ENCODE measurements at places on chromosomes 2 and 18.

DNA sequence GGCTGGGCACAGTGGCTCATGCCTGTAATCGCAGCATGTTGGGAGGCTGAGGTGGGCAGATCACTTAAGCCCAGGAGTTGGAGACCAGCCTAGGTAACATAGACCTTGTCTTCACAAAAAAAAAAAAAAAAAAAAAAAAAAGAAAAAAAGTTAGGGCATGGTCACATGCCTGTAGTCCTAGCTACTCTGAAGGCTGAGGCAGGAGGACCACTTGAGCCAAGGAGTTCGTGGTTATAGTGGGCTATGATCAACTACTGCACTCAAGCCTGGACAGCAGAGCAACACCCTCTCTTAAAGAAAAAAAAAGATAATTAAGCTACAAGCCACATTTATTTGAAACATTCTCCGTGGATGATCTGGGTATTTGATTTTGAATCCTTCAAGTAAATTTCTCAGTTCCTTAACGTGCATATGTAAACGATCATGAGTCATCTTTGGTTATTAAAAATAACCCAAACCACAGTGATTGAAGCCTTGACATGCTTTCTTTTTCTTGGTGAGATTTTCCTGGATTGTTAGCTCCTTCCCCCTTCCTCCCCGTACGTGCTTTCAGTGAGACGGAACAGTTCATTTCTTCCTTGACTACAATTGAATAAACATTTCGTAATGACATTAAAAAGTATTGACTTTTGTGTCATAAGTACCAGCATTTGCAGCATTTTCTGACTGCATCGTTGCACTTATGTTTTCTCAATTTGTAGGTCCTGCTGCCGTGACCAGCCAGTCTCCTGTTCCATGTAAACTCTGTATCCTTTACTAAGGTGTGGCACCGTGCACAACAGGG lies 20.3 kb downstream of the RMC1 start:
- no peak for DNase-seq

DNA sequence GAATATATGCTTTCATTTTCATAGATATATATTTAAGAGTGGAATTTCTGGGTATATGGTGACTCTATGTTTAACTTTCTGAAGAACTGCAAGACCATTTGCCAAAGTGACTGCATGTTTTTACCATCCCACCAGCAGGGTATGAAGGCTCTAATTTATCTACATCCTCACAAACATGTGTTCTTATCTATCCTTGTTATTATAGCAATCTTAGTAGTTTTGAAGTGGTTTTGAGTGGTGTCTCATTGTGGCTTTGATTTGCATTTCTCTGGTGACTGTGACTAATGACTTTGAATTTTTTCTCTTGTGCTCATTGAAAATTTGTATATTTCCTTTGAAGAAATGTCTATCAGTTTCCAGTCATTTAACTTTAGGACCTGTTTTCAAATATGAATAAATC lies 310.2 kb upstream of the NRP2 start:
- DNase-seq: no peak

DNA sequence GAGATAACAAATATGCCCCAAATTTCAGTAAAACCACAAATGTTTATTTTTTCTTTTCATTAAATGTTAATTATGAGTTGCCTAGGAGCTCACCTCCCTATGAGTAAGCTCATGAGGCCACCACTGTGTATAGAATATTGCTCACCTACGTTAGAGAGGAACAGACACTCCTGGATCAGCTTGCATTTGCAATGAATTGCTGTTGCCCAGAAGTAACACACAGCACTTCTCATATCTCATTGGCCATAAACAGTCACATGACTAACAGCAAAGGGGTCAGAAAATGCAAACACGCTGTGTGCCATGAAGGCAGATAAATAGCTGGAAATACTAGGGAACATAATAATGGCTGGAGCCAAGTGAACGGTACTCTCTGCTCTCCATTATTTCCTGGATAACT lies 89.0 kb upstream of the GALNT5 start:
- no peak for DNase-seq

DNA sequence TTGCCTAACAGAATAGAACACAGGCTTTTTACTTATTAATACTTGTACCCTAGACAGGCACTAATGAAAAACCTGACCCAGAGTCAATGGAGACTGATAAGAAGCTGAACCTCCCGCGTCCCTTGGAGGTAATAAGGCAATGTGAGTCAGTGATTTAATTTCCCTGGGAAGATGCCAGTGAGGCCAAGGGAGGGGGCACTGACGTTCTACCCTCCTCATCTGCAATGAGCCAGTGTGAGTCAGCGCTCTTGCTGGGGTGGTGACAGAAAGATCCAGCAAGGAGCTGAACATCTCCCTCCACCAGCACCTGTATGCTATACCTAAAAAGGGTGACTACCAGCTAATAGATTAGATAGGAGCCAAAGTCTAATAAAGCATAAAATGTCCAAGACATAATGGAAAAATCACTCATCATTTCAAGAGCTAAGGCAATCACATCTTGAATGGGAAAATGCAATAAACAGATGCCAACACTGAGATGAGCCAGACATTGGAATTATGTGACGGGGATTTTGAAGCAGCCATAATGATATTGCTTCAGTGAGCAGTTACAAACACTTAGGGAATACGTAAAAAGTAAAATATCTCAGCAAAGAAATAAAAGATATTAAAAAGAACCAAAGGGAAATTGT lies 116.9 kb downstream of the TPGS2 start:
- no peak for DNase-seq

- no peak for DNase-seq
Observed at GRCh38 chr18:78659748-78660147, 319.9 kb upstream of the SALL3 start.

DNA sequence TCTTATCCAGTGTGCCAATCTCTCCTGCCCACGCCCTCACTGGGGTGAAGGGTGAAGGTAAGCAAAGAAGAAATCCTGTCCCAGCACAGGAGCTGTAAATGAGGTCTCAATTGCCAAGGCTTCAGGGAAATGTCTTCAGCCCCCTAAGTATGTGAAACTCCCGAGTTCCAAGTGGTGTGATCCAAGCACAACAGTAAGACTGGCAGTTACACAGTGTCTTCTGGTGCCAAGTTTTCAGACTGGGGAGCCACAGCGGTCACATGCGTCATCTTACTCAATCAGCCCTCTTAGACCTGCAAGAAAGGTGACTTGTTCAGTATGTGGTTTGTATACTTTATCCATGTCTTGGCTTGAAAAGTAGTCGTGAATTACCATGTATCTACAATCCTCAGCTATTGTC lies 55.0 kb upstream of the SPRED2 start:
- DNase-seq: no peak

GRCh38 chr2:43759195-43759594 lies 14.6 kb upstream of the DYNC2LI1 start:
- DNase-seq: no peak

DNA sequence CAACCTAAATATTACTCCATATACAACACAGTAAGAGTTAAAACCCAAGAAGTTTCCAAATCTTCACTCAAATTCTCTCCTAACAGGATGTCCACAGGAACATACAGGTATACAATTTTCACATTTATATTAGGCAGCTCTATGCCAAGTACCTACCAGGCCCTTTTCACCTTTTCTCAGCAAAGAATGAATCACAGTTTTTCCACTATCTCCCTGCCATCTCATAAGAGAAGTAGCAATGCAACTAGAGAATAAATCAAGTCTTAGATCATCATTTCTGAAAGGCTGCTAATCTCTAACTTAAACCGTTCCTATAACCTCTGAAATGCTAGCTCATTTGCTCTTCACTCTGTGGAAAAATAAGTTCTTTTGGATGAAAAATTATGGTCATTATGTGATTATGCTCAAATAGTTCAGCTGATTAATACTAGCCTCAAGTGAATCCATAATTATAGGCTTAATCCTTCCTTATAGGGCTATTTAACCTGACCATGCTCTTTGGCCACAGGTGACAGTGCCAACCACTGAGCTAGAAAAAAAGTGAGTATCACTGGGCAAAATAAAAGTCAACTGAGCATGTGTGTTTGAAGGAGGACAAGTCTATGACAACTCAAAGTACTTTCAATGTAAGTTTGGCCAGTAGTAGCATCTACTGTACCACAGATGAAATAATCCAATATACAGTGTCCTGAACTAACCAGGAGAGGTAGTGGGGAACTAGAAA lies 79.7 kb downstream of the COBLL1 start:
- DNase-seq: no peak

GRCh38 chr2:64492272-64492671 lies 31.9 kb upstream of the AFTPH start:
- DNase-seq: no peak

GRCh38 chr2:74181739-74182138 lies 3.1 kb upstream of the MOB1A start:
- DNase-seq: no peak

- no peak for DNase-seq
Observed at GRCh38 chr2:234273887-234274584, 222.8 kb downstream of the ARL4C start.

DNA sequence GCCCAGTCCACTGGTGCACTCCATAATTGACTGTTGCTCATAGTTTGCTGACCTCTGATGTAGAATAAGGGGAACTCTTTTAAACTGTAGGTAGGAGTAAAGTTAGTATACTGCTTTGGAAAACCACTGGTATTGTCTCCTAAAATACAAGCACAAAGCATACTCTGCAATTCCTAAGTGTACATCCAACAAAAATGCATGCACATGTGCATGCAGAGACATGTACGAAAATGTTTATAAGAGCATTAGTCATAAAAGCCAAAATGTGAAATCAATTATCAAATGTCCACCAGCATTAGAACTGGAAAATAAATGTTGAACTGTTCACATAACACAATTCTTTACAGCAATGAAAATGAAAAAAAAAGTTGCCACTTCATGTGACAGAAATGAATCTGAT lies 39.8 kb upstream of the DDX18 start:
- DNase-seq: no peak

GRCh38 chr2:160736148-160737028 lies 242.8 kb upstream of the RBMS1 start:
- DNase-seq: no peak

GRCh38 chr2:128435576-128436478 lies 117.2 kb upstream of the HS6ST1 start:
- DNase-seq: no peak

DNA sequence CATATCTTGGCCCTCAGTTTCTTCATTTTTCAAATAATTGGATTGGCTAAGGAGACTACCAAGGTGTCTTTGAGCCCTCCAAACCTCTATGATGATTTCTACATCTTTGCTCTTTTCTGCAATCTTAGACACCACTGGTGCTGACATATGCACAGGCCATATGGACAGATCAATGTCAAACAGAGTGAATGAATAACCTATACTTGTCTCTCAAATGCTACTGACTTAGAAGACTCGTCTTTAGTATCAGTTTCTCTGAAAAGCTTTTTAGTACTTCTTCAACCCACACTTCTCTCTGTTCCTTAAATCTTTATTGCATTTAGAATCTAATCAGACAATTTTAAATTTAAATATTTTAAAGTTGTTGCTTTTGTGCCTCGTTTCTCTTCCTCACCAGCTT lies 258.2 kb downstream of the LTBP1 start:
- no peak for DNase-seq

- DNase-seq: no peak
Observed at GRCh38 chr18:62369129-62369644, 44.1 kb downstream of the TNFRSF11A start.

DNA sequence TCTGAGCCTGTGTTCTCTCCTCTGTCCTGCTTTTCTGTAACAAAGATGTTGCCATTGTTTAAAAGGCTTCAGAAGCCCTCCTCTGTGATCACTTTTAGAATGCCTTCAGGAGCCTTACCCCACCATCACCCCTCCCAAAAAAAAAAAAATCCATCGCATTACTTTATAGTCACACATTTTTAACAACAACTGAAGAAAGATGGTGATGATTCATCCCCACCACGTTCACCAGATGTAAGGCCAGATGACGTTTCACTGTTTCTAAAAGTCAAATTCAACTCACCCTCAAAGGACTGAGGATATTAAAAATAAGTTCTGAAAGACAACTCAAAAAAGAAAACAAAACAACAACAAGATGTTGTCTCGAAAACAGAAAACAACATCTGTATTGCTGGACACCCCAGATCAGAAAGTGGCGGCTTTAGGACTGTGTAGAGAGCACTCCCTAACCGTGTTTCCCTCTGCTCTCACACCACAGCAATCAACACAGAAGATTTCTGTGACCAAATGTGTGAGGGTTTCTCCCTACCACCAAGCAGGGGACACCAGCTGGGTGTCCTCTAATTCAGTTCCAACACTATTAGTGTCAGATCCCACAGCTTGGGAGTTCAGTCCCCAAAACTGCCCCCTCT lies 61.9 kb upstream of the CREB1 start:
- no peak for DNase-seq

DNA sequence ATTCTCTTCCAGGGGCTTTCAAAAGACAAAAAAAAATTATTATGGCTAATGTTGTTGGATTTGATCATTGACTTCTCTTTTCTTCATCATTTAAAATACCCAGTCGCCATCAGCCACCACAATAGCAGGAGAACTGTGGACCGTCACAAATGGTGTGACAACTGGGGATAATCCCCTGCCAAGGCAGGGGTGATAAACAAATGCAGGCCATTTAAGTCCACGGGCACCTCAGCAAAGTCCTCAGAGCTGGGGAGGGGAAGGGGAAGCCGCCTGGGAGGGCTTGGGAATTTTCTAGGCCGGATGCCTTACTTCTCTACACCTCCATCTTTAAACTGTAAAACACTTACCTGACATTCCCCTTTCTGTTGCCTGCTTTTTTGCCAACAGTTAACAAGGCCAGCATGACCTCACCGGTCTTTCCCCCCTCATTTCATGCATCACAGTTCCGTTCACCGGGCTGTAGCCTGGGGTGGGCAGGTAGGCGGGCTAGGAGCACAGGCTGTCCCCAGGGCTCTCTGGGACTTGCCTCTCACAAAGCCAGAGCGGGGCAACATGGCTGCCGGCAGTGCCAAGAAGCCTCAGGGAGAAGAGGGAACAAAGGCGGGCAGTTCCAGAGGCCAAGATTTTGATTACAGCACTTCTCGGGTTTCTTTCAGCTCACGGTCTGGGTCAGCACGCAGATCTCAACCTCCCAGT lies 820.4 kb downstream of the BCL11A start:
- DNase-seq: no peak

DNA sequence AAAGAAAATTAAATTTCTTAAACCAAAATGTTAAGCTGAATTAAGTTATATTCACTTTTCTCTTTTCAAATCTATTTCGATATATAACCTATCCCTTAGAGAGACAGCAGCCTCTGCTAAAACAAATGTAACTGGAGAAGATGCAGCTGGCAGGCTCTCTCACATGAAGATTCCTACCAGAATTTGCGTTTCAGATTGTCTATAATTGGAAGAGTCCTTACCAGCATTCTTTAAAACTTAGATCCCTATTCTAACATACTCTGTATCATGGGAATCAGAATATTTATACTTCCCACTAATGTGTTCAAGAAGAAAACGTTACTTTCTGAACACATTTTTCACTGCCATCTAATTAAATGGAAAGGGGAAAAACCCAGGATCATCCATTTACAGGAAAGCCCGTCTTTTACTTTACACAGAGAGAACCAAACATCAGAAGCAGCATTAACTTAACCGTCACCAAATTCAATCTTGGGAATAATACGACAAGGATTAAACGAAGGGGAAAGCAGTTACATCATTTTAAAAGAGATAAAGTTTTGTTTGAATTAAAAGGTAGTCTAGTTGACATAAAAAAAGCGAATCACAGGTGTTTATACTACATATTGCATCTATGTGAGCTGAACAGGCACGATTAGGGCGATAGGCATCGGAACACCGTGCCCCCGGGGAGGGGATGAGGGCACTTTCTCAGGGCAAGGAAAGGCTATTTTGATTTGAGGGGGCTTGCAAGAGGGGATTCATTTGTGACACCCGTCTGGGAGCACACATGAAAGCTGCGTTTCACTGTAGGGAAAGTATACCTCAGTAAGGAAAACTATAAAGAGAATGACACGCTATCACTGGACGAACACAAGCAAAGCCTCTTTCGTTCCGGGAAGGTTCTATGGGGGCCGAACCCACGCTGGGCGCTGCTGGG lies 1.3 kb downstream of the PTPN2 start:
- DNase-seq: no peak
